ENCODE measurements at places on chromosomes 2 and 18.

DNA sequence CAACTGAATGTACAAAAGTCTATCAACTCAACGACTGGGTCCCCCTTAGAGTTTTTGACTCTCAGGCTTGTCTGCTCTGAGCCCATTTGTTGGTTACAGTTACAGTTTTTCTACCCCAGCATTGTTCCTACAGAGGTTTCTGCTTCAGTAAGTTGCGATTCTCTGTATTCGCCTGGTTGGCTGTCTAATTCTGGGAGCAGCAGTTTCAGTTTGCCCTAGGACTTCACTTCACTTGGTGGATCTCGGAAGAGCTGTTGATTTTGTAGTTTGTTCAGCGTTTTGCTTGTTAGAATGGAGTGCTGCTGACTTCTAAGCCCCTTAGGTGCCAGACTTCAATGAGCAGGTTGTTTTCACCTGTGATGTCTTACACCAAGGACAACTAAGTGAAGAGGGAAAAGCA lies 296.5 kb upstream of the EPAS1 start:
- no peak for DNase-seq

- DNase-seq, result no peak
Measured at GRCh38 chr18:21433436-21433835, 167.1 kb downstream of the ESCO1 start.

DNA sequence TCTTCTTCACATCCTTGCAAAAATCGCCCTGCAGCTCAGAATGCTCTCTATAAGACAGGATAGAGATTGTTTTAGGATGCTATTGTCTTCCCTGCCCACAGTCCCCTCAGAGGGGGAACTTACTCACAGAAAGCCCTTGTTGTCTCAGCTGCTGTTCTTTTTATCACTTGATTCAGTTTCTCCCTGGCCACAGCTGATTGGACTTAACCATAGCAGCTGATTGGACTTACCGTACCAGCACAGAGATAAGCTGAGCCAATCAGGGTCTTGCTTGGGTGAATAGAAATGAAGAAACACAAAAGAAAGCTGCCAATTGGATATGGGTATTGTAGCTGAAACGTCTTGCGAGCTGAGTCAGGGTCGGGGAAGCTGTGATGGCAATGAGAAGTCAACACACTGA lies 194.2 kb upstream of the MEX3C start:
- DNase-seq, result no peak

GRCh38 chr2:86788165-86788564 lies 2.5 kb downstream of the CD8A start:
- no peak for DNase-seq

DNA sequence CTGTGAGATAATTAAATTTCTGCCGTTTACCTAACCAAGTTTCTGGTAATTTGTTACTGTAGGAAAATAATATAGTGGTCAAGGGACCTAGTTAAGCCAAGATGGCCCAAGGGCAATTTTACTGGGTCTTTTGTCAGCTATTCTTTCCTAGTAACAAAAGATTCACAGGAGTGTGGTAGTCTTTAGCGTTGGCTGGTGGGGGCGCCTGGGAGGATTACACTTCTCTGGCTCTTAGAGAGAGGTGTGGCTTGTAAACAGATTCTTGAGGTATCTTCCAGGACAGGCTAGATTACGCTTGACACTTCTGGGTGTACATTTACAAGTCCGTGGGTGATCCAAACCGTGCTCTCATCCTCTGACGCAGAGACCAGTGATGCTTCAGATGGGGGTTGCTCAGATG lies 3.3 kb upstream of the ACOXL start:
- no peak for DNase-seq

DNA sequence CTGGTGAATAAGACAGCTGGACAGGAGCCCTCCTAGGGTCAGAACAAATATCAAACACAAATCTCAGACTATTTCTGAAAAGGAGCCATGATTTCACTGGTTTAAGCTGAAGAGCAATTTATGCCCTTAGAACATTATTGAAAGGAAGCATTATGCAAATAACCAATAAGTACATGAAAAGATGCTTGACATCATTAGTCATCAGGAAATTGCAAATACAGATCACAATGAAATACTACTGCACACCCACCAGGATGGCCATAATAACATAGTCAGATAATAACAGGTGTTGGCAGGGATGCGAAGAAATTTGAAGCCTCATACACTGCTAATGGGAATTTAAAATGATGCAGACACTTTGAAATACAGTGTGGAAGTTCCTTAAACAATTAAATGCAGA lies 176.4 kb upstream of the RAB6C start:
- no peak for DNase-seq

- DNase-seq, result no peak
Measured at GRCh38 chr2:193847130-193847529, 1652.4 kb upstream of the TMEFF2 start.

- no peak for DNase-seq
Measured at GRCh38 chr2:20465716-20466394, 19.0 kb downstream of the RHOB start.

GRCh38 chr2:146465460-146465859 lies 1379.4 kb upstream of the ACVR2A start:
- DNase-seq, result no peak

- DNase-seq, result no peak
Measured at GRCh38 chr2:218516614-218517013, 51.5 kb downstream of the USP37 start.

DNA sequence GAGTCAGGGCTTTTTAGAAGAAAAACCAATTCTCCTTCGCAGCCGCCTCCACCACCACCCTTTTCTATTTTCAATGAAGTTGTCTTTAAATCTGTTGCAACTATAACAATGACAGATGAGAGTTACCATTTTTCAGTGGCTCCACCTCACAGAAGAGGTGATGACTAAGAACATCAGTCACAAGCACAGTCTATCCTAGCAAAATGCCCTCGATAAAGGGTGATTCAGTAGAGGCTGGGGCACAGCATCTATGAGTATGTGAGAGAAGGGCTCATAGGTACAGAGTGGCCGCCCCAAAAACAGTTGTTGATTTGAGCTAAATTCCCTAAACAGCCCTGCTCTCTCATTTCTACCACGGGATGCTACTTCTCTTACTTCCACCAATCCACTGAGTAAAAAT lies 310.8 kb upstream of the MGAT5 start:
- no peak for DNase-seq

DNA sequence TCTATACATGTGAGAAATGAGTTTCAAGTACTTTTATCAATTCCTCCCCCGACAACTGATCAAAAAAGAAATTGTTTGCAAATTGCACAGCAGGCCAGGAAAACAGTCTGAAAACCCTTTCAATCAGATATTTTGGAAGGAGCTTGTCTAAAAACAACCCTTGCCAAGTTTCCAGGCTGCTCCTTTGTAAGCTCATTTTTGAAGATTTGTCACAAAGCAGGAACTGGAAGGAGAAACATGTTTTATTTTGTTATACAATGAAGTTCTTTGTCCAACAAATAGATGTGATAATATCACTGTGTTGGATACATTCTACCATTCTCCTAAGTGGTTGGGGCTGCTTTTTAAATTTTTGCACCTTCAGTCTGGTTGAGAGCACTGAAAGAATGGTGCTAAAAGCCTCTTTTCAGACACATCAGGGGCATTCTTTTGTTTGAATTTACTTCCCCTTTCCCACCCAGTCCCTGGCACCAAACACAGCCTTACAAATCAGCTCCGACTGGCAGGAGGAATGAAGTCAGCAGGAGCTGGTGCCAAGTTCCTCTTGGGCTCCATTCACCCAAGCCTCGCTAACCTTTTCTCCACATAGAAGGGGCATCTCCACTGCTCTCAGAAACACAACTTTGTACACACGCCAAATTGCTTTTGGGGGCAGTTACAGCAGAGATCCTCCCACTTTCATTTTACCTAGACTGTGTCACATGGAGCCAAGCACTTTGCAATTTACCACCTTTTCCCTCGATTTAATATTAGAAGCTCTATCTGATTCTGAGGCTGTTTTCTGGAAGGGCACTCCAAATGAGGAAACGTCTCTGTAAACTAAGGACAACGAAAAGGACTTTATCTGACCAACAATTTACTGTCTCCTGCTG lies 88.0 kb downstream of the C1D start:
- DNase-seq, result no peak

DNA sequence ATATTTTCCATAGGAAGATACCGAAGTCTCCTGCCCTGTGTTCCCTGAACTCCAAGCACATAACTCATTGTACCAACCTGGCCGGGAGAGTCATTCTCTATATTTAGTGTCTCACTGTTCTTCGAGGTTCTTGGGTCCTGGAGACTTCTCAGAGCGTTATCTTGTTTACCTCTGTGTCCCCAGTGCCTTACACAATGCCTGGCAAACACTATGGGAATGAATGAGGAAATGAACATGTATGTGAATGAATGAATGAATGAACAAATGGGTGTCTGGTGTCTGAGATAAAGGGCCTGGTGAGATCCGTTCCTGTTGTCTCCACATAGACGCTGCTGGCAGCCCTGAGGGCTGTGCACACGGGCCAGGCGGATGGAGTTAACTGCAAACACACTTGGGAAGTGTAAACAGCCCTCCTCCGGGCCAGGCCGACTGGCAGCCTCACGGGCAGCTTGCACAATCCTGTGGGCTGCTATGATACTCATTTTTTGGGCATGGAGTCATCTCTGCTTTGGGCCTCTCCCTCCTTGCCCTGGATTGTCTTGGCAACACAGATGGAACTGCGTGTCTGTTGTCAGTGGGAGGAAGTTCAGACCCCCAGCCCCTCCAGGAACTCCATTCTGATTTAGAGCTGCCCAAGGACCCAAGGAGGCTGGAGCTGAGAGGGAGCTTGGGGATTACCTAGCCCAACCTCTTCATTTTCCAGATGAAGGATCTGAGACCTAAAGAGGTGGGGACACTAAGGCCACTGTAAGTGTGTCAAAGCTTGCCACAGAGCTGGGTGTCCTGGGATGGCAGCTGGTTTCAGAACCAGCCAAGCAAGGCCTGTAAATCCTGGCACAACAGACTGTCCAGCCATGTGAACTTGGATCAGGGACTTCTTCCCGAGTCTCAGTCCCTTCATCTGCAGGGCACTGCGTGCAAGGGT lies 124.4 kb downstream of the INHBB start:
- DNase-seq, result no peak

DNA sequence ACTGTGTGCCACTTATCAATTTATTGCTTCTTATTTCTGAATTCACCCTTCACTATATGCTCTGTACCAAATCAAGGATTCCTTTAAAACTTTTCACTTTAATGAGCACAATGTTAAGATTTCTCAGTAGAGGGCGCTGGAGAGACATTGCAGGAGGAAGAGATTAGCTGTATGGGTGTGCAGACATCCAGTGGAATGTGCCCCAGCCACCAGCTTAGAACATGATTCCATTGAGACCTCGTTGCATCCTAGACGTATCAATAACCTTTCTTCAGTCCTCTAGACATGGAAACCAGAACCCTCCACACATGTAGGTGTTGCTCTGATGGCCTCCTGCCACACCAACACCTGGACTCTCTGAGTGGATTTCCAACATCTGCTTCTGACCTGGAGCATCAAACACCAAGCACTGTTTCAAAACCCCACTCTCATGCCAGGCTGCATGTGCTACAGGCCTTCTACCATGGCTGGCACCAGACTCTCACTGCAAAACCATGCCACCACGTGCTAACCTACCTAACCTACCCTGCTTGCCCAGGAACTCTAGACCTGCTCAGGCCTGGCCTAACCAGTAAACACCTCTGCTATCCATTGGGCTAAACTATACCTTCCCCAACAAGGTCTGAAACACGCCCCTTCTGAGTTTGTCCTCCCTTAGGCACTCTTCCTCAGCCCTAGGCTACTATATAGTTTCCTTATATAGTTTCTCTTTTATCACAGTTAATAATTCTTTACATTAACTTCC lies 633.2 kb upstream of the PKDCC start:
- no peak for DNase-seq

GRCh38 chr2:225113371-225114015 lies 71.2 kb upstream of the DOCK10 start:
- DNase-seq, result no peak

DNA sequence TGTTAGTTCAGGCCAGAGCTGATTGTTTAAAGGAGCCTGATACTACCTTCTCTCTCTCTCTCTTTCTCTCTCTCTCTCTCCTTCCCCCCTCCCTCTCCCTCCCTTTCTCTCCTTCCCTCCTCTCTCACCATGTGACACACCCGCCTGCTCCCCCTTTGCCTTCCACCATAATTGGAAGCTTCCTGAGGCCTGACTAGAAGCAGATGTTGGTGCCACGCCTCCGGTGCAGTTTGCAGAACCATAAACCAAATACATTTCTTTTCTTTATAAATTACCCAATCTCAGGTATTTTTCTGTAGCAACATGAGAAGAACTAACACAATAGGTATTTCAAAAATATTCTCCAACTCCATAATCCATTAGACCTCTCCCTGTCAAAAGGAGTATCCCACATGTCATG lies 62.4 kb downstream of the ANKRD62 start:
- DNase-seq, result no peak

- no peak for DNase-seq
Measured at GRCh38 chr18:79794846-79795245, 2.9 kb upstream of the KCNG2 start.

GRCh38 chr18:64276311-64277090 lies 127.6 kb upstream of the LINC00305 start:
- DNase-seq, result no peak

DNA sequence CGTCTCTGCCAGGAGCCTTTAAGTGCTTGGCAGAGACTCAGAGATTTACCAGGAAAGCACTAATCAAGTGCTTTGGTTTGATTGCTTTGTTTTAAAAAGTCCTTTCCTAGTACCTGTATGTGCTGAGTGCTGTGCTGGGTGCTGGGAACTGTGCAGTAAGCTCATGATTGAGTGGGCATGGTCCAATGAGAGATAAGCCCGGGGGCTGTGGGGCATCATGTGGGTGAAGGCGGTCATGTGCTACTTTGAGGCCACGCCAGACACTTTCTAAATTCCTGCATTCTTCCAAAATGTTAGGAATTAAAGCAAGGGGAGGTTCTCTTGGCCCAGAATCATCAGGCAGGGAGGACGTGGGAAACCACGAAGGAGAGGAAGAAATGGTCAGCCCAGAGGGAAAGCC lies 109.0 kb downstream of the ACAA2 start:
- no peak for DNase-seq

DNA sequence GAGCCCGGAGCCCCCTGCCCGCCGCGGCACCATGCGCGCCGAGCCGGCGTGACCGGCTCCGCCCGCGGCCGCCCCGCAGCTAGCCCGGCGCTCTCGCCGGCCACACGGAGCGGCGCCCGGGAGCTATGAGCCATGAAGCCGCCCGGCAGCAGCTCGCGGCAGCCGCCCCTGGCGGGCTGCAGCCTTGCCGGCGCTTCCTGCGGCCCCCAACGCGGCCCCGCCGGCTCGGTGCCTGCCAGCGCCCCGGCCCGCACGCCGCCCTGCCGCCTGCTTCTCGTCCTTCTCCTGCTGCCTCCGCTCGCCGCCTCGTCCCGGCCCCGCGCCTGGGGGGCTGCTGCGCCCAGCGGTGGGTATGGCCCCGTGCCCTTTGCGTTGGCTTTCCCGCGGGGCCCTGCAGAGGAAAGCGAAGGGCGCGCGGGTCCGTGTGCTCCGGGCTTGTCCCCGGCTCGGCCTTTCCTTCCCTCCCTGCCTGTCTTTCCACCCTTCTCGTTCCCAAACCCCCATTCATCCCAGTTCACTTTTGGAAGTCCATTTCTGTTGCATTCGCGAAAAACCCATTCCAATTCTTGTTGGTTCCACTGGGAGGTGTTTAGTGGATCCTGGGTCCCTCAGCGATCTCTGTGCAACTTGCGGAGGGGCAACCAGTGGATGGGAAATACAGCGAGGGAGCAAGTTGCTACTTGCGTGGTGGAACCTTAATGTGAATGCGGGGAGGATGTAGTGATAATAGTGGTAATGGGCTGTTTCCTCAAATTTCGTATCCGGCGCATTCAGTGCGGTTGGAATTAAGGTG lies 599 bp downstream of the ADAM23 start:
- no peak for DNase-seq

GRCh38 chr2:140947236-140947635 lies 1183.6 kb downstream of the LRP1B start:
- no peak for DNase-seq
